Psoas muscle (tissue), 8 donors: ENCODE measurements at places on chromosomes 3 and 15.

DNA sequence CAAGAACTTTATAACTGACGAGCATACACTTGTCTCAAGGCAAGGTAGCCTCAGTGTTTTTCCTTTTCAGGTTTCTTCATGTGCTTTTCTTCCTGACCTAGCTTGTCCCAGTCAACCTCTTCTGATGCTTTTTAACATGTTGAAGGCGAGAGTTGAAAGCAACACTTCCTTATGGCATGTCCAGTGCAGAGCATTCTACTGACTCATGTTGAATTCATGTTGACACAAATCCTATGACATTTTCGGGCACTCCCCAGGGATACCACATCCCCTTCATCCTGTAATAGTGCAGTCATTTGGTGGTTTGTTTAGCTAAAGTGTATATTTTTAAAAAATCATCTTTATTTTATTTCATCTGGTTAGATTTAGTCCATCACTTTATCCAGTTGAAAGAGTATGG lies 75.9 kb upstream of the CBLB start:
- DNase-seq = no peak

DNA sequence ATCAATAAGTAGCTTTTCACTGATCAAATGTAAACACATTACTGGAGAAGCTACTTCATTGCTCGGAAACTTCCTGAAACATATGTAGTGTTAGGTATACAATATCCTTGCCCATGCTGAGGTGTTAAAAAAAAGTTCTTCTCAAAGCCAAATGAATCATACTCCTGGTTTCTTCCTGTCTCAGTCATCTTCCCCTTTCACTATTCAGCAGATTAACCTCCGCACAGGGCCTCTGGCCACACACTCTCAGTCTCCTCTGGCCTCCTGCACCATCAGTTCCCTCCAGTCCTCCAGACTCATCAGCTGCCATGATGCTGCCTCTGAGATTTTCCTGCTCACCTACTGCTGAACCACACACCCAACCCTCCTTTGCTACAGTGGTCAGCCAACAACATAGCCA lies 70.5 kb upstream of the BOC start:
- no peak for DNase-seq

DNA sequence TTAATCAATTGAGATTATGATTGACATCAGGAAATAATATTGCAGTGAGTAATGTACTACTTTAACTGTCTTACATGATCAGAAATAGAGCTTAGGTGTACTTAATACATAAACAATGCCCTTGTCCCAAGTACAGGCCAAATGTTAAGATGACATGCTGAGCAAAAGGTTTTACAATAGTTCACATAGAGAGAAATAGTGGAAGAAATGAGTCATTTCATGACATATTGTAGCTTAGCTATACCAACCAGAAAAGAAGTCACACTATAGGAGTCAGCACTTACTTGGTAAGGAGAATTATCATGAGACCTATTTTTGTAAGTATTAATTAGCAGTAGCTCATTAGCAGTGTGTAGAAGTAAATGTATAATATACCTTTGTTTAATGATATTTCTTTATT lies 96.4 kb upstream of the NANOGP8 start:
- DNase-seq = no peak

- DNase-seq = no peak
Measured at GRCh38 chr3:38114875-38115644, 21.9 kb downstream of the ACAA1 start.
